ENCODE measurements at places on chromosomes 3 and 15.

DNA sequence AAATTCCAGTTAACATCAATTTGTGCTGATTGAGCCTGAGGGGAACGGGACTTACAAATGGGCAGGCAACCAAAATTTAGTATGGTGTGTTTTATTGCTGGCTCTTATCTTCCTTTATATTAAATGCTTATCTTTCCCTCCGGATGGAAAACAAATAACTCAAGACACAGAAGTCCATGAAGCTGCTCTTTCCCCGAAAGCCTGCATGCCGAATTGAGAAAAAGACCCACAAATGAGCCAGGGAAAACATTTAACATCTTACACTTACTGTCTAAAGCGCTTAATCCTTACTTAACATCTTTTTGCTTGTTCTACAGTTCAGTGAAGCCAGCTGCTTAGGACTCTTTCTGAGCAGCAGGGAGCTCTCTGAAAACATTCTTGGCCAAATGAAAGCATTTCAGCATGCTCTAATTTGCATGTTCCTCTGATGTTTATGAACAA, 49.5 kb downstream of the HEG1 start:
- peak; percentile 51 for DNase-seq

DNA sequence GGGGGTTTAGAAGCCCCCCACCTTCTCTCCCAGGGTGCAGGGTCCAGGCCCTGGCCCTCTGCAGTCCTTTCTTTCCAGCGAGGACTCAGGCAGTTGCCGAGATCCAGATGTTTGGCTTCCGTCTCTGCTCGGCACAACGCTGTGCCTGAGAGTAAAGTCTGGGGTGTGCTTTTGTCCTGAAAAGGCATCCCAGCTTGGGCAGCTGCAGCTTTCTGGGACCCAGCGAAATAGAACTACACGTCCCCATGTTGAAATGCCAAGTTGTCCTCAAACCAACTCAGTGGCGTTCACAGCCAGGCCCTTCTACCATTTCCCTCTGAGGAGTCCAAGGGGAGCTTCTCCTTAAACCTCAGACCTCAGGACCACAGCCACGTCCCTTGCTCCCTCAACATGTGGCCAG, 23.1 kb downstream of the FGD5 start:
- DNase-seq: no peak

- DNase-seq: no peak
Observed at GRCh38 chr3:183626877-183627594, 8.4 kb upstream of the KLHL24 start.

GRCh38 chr3:185709251-185709955, 115.4 kb downstream of the IGF2BP2 start:
- DNase-seq: peak; percentile 15

- no peak for DNase-seq
Observed at GRCh38 chr3:8990266-8991215, 27.3 kb upstream of the RAD18 start.

- no peak for DNase-seq
Observed at GRCh38 chr15:67838789-67839332, 984 bp downstream of the RNU6-1 start.

GRCh38 chr3:153330901-153331300, 168.9 kb downstream of the RAP2B start:
- DNase-seq: no peak

GRCh38 chr3:113560831-113561623, 28.7 kb downstream of the SIDT1 start:
- DNase-seq: no peak

GRCh38 chr3:75254685-75255084, 409.4 kb upstream of the FRG2C start:
- DNase-seq: no peak

- DNase-seq: no peak
Observed at GRCh38 chr3:120192159-120192558, 92.9 kb downstream of the GPR156 start.

GRCh38 chr3:13853978-13854296, 25.9 kb downstream of the WNT7A start:
- DNase-seq: no peak

- no peak for DNase-seq
Observed at GRCh38 chr15:64422697-64423096, 35.1 kb downstream of the TRIP4 start.

DNA sequence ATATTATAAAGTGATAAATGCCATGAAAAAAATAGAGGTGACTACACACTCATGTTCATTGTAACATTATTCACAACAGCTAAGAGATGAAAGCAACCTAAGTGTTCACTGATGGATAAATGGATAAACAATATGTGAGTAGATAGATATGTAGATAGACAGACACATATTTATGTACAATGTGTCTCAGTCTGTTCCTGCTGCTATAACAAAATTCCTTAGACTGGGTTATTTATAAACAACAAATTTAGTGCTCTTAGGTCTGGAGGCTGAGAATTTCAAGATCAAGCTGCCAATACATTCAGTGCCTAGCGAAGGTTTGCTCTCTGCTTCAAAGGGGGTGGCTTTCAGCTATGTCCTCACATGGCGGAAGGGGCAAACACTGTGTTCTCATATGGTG, 312.5 kb downstream of the ZNF621 start:
- no peak for DNase-seq

GRCh38 chr3:121995161-121996137, 26.6 kb downstream of the ILDR1 start:
- DNase-seq: no peak

DNA sequence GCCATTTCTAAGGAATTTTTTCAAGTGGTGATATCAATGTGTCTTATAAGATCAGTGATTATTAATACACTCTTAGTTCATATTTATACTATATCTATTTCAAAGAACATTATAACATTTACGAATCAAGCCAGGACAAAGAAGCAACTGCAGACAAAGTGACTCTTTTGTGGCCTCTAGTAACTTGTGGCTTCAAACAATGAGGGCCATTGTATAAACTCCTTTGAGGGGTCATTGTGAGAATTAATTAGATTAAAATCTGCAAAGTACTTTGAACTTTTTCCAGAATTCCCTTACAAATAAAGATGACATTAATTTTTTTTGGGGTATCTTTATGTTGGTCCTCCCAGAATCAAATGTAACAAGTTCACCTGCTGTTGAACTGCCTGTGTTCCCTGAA, 12.3 kb upstream of the SLC30A4 start:
- DNase-seq: no peak

- DNase-seq: peak; percentile 78
Observed at GRCh38 chr3:73547427-73548248, 77.1 kb downstream of the PDZRN3 start.

GRCh38 chr3:14879211-14879874, 60.6 kb downstream of the FGD5 start:
- DNase-seq: peak; percentile 63

DNA sequence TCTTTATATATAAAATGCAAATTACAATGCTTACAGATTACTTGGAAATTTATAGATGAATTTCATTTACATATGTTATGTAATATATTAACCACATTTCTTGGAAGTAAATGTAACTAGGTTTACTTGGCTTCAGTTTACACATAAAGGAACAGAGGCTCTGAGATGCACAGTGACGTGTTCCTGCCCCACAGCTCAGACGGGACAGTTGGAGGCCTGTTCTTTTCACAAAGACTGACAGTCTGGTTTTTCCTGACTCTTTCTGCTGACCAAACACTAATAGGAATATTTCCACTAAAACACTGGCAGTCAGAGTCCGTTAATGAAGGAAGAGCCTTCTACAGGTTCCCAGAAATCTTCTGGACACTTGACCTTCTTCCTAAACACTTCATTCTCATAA, 336.1 kb downstream of the MFSD1 start:
- DNase-seq: no peak

- no peak for DNase-seq
Observed at GRCh38 chr15:78210349-78210717, 24.0 kb downstream of the ACSBG1 start.

DNA sequence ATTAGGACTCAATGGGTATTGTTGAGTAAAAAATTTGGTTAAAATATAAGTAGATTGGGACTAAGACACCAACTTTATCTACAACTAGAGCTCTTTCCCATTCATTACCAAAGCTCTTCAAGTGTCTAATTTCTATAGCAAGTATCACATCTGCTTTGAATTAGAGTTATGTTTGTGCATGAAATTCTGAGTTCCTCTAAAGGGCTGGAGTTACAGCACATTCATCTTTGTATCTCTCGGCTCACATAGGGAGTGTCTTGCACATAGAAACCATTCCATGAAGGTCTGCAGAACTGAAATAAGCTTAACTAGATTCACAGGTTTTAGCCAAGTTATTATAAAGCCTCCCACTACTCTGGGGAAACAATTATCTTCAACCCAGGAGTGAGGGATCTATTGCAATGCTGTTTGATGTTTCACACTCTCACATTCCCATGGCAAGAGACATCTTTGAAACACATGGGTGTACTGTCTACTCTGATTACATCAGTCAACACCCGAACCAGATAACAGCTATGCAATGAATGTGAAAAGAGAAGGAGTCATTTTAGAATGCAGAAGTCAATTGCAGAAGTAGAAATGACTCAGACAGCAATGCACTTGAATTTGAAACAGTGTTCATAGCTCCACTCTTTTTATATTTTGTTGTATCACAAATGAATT, 93.1 kb upstream of the KBTBD8 start:
- no peak for DNase-seq

Data from NCI-H524 treated with DMSO at 0.1 percent for 48 hours (cell line).